ENCODE measurements at places on chromosomes 11 and 22.

DNA sequence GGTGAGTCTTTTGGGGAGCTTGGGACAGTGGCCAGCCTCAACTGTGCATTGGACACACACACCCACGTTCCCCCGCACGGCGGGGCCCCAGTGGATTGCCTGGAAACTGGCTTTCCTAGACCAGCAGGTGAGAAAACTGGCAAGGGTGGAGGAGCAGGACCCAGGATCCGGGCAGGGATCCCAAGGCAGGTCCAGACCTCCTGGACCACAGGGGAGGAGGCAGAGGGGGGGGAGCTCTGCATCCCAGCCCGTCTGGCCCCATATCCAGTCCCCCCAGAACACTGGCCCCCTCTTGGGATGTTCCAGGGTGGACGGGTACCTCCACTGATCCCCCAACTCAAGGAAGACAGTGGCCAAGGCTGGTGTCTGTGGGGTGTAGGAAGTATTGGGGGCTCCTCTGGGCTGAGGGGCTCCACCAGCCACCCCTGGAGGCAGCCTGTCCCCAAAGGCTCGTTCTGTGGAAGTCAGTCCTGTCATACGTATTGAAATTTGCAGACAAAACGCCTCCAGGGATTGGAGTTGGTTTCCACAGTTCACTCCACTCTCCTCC is 89.3 kb upstream of the LINC01488 start:
- no peak for DNase-seq

- DNase-seq: no peak
Measured at GRCh38 chr22:45866126-45866645, 110.8 kb downstream of the WNT7B start.

GRCh38 chr22:23716811-23717801 is 26.3 kb downstream of the RGL4 start:
- DNase-seq: peak; percentile 70

DNA sequence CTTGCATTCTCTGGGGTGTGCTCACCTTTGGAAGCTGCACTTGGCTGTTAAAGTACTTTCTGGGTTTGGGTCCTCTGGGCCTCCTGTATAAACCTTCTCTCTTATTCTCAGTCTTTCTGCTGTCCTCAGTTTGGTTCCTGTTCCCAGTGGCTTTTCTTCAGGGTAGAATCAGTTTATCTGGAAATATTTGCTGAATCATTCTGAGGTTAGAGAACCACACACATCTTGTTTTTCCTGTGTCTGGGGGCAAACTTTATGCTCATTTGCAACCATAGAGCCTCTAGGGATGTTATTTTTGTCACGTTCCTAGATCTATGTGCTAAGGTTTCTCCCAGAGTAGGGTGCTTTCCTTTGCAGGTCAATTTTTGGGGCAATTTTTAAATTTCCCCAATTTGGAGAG is 224.3 kb upstream of the C11orf87 start:
- DNase-seq: no peak

DNA sequence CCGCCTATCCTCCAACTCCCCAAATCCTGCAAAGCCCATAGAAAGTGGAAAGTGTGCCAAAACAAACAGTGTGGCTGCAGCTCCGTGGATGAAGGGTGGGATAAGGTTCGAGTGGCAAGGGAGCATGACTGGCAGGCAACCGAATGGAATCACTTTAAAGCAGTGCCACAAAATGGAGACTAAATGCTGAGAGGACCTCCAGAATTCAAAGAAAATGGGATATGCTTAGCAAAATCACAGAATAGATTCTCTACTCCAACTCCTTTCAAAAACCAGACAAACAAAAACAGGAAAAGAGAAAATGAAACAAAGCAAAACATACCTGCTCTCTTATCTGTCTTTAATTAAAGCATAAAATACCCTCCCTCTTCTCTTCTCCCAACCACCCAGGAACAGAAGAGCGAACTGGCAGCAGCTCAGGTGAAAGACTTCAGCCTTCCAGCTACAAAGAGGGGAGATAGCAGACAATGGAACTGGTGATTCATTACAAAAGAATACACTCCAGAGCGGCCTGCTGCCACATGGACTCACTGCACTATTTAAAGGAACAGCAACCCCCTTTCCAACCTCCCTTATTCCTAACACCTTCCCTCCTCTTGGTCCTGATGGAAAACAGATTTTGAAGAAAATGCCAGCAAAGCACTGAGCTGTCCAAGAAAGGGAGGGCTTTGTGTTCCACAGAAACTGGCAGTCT is 118.5 kb downstream of the APOL5 start:
- DNase-seq: no peak
